Esophagus squamous epithelium (tissue), 5 donors: ENCODE measurements at places on chromosomes 12 and 14. TPM values are rescaled to one million over a fixed set of nuclear protein-coding genes. Genes with fewer than 3 reads are reported as not detected.

The KTN1 gene
- total RNA-seq = 57.8 TPM

The BATF gene
- 14.5 TPM for total RNA-seq

The CMKLR1 gene
- 0.48 TPM for total RNA-seq

The ATL1 gene
- 6.2 TPM for total RNA-seq

The SPPL3 gene
- 33.4 TPM for total RNA-seq

The KCNJ8 gene
- 6.5 TPM for total RNA-seq

The LTB4R gene
- 85.6 TPM for total RNA-seq

The PEX5 gene
- total RNA-seq = 17.4 TPM

The ESPL1 gene
- 32.2 TPM for total RNA-seq

The OR4E2 gene
- not detected for total RNA-seq

The SERPINA12 gene
- not detected for total RNA-seq

The EML1 gene
- total RNA-seq = 3.0 TPM

The SMAGP gene
- total RNA-seq = 114 TPM

The POTEG gene
- total RNA-seq = not detected

The SMARCD1 gene
- 34.5 TPM for total RNA-seq

The ALX1 gene
- not detected for total RNA-seq

The EP400 gene
- 21.6 TPM for total RNA-seq

The POTEM gene
- not detected for total RNA-seq

The FITM1 gene
- 0.95 TPM for total RNA-seq

The MYO1H gene
- total RNA-seq = 0.83 TPM

The SAMD15 gene
- total RNA-seq = 0.38 TPM

The HNF1A gene
- not detected for total RNA-seq

The SPTB gene
- total RNA-seq = 2.7 TPM

The APOF gene
- not detected for total RNA-seq

The GPRC5A gene
- total RNA-seq = 9.3 TPM

The LALBA gene
- not detected for total RNA-seq

The NFATC4 gene
- 2.7 TPM for total RNA-seq

The CYP46A1 gene
- 0.04 TPM for total RNA-seq

The FGF23 gene
- total RNA-seq = not detected

The C1QL4 gene
- not detected for total RNA-seq
